Cortex of kidney (tissue), 1 donor: ENCODE measurements at places on chromosomes 5 and 9.

- DNase-seq: no peak
Measured at GRCh38 chr5:171419688-171420430, 412 bp downstream of the FGF18 start.

- no peak for DNase-seq
Measured at GRCh38 chr9:14251154-14252071, 62.5 kb downstream of the NFIB start.

DNA sequence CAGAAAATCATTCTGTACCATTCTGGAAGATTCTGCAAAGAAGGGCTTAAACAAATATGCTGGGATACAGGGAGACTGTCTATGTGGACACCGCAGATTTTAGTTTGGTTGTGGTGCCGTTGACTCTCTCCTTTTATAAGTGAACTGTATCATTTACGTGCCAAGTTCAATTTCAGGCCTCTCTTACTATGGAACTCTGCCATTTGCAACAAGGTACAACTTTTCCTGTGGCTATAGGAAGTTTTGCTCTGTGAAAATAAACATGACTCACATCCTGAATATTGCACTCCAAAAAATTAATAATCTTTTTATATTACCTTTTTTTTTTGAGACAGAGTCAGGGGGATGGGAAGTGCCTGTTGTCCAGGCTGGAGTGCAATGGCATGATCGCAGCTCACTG, 29.7 kb upstream of the CSNK1G3 start:
- DNase-seq: no peak

- no peak for DNase-seq
Measured at GRCh38 chr9:123033864-123034601, 566 bp downstream of the GPR21 start.

GRCh38 chr5:21791304-21791703, 1061.8 kb downstream of the CDH12 start:
- no peak for DNase-seq

DNA sequence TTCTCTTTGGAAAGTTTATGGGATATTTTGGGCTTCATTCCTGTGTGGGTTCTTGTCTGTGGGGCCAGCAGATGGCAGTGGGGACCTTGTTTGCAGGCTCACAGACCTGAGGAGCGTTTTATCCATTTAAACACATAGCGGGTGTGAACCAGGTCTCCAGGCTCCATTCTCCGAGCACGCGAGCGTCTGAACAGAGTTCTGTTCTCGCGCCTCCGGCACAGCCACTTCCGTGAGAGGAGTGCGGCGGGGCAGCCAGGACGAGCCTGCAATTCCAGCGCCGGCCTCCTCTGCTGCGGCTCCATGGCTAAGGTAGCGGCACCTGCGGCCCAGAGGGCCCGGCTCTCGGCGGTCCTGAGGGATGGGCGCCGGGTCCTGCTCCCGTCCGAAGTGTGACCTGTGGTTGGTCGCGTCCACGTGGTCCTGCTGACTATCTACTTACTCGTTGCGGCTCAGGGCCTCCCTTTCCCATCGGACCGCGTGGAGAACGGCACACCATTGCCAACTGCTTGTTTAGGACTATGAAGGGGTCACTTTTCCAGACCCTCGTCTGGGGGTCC, 7.3 kb downstream of the NRARP start:
- no peak for DNase-seq

DNA sequence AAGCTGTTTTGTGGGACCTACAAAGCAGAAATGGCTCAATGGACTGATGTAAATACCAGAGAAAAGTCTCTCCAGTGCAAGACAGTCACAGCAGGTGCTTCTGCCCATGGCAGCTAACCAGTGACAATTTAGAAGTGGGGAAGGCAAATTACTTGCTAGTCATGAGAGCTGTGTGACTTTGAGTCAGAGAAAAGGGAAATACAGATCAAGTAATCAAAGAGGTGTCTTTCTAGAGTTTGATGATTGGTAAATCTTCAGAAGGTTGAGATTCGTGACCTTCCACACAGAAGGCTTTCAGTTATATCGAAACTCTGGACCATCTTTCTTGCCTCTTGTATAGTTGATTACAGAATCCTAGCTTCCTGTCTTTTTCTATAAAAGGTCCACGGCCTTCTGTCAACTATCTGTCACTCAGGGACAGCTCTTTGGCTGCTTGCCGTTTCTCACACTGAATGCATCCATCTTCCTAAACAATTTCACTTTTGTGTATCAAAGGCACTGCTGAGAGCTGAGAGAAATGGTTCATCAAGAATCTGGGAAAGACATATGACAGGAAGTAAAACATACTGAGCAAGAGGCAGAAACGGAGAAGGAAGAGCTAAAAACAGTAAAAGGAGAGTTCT, 993.9 kb upstream of the ACO1 start:
- no peak for DNase-seq

DNA sequence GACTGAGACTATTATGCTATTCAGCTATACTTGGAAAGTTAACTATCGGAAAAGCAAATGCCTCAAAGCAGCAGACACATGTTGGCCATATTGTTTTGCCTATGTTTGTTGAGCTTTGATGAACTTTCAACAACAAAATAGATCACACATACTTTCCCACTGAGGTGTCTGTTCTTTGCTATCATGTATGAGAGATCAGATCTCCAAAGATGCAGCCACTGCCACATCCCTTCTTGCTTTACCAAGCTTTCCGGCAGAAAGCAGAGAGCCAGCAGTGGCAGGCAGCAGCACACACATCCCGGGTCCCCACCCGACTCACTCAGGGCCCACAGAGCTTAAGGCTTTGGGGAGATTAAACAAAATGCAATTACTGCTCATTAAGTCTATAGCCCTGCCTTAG, 18.8 kb downstream of the ZBTB5 start:
- DNase-seq: no peak

DNA sequence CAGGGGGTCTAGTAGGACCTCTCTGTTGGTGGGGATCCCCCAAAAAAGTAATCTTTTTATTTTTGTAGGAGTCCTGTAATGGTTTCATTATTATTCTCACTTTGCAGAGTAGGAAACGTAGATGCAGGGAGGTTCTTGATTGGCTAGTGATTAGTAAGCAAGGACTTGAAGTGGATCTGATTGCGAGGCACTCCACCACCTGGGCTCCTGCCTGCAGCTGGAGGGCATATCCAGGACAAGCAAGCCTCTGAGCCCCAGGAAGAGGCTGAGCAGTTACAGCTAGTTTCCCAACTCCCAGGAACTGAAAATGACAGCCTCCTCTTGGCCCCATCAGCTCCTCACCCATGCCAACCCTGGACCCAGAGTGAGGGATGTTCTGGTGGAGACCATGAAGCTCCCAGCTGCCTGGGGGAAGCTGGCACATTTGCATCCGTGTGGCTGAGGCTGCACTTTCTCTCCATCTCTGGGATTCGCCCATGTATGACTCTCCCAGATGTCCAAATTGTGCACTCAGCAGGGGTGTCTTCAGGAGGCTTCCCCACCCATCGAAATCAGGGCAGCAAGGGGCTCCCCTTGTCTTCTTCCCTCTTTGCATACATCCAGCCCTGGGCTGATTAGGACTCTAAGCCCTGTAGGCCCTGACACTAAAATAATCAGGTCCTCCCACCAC, 10.2 kb downstream of the KCNIP1 start:
- DNase-seq: no peak

DNA sequence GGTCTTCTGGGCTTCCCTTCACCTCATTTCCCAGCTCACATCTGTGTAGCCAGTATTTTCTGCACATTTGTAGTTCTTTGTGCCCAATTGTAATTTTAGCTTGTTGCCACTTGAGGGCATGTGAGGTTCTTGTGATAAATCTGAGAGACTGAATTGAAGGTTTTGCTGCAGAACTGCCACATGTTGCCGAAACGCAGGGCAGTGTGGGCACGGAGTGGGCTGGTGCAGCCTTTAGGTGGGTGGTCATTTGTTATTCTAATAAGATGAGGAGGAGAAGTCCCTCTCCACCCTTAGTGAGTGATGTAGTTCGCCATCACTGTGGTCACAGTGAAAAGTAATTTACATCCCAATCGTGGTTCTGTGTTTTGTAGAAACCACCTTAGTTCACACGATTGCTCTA, 21.2 kb downstream of the OTULIN start:
- no peak for DNase-seq

DNA sequence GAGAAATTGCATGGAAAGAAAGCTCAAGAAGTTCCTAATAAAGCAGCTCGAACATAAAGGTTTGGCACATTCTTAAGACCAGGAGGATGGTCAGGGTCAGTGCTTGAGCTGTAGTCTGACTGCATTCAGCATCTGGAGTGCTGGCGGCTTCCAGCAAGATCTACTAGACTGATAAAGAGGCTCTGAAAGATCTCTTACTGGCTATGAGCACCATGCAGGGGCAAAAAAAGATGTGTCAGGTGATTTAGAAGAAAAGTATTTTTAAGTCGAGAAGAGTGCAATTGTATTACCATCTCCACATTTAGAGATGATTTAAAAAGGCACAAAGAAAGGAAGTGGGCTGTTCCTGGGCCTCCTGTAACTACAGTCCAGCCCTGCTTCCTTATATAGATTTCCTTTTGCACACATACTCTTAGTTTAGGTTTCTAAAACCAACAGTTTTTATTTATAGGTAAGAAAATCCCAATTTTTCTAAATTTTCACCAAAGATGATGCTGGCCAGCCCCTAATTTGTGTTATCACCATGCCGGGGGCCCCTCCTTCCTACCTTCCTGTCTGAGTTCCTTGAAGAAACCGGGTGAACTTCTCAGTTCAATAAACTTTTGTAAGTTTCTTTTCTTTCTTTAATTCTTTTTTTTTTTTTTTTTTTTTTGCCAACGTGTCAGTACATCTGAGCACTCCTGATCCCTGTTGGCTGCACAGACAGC, 65.9 kb upstream of the PLPP1 start:
- no peak for DNase-seq

DNA sequence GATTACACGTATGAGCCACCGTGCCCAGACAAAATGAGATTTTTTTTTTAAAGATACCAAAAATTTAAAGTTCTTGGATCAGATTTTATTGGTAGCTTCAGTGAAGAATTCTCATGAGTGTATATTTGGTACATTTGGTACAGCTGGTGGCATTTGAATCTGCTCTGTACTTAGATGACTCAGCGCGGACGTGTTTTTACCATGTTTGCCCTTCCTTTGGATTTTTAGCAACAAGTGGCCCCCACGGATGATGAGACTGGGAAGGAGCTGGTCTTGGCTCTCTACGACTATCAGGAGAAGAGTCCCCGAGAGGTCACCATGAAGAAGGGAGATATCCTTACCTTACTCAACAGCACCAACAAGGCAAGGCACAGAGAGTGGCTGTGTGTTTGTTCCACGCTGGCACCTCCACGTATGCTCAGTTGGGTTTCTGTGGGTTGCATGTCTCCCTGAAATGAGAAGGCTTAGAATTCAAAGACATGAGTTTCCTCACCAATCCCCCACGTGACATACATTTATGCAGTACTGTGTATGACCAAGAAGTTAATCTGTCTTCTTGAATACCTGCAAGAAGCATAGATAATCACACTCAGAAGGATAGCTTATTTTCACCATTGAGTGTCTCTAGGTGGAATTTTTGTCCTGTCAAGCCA, 36.3 kb downstream of the SPTAN1 start:
- no peak for DNase-seq

DNA sequence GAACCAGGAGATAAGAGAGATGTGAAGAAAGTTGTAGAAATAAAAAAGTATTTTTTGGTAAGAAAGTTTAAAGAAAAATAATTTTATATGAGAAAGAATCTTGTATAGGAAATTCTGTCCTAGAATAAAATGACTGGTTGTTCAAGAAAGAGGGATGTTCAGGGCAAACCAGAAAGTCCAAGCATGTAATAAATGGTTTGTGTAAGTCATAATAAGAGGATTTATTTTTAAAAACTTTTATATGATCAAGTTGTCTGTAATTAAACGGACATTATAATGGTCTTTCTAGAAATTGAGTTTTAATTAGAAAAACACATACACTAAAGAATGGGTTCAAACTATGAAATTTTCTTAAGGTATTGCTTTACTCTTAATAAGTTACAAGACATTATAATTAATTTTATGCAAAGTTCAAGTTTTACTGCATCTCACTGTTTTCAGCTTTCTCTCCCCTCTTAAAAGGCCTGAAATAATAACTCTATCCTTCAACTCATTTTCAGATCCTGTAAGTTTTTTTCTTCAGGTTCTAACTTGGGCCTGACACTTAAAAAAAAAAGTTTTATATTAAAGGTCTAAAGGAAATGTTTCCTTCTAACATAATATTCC, 56.1 kb upstream of the ZNF300 start:
- DNase-seq: no peak

GRCh38 chr5:67283988-67284487, 87.4 kb upstream of the CD180 start:
- DNase-seq: no peak

GRCh38 chr5:73607228-73607627, 18.8 kb upstream of the ARHGEF28 start:
- no peak for DNase-seq

- DNase-seq: no peak
Measured at GRCh38 chr5:56323505-56323904, 90.4 kb upstream of the ANKRD55 start.

DNA sequence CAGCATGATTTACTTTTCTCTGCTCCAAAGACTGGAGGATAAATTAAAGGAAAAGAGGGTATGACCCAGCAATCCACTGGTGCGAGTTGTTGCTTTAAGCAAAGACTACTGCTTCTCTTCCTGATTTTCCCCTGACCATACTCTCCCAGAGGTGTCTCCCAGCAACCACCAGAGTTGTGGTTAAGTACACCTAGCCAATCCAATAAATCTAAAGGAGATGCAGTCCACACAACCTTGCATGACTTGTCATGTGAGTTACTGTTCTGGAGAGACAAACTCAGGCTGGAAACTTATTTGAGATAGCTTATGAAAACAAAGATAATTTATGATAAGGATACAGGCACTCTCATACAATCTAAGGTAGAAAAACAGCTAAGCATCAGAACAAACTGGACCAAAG, 11.9 kb downstream of the TMC1 start:
- no peak for DNase-seq

- DNase-seq: no peak
Measured at GRCh38 chr5:39465097-39465496, 40.3 kb upstream of the DAB2 start.

- DNase-seq: no peak
Measured at GRCh38 chr9:31210978-31211570, 1173.4 kb upstream of the ACO1 start.

GRCh38 chr9:2377117-2377516, 244.5 kb upstream of the VLDLR start:
- no peak for DNase-seq

GRCh38 chr9:8872802-8873201, 1073.2 kb upstream of the DMAC1 start:
- no peak for DNase-seq

DNA sequence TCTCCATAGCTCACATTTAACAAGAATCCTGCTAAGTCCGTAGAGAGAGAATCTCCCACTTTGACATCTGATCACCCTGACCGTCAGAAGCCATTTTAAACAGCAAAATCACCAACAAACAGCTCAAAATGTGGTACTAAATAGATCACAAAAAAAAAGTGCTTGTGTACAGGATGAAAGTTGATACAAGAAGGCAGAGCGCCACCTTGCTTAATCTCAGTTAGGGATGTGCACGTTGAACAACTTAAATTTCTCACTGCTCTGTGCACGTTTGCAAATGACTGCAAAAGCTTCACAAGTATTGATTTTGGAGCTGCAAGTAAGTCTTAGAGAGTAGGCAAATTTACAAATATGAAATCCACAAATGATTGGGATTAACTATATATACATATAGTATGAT, 63.1 kb upstream of the NREP start:
- no peak for DNase-seq

GRCh38 chr9:127970401-127971313, 10.1 kb downstream of the EEIG1 start:
- no peak for DNase-seq
